ENCODE measurements at places on chromosomes 12 and 14.

DNA sequence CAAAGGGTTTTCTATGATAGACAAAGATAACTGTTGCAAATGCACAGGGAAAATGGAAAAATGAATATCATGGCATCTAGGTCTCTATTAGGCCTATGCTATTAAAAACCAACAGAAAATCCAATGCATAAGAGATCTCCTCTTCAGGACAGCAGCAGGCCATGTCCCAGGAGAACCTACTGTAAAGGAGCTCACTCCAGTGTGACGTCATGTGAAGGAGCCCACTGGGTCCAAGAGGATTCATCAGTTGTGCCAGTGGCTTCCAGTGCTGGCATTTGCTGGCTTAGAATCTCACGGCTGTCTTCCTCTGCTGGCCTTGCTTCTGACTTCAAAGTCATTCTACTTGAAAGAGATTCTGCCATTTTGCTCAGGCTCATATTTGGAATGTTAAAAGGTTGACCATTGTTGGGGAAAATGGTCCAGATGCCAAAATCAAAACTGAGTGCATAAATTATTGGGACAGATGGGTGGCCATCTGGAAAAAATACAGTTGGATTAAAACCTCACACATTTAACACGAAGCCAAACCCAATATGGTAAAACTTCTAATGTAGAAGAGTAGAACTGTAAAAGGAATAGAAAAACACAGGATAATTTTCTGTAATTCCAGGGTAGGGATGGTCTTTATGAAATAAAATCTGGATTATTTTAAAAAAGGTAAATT is 75.4 kb upstream of the ARID2 start:
- no peak for DNase-seq

- peak; percentile 58 for DNase-seq
These were observed 20.6 kb upstream of the SPATA7 start for GRCh38 chr14:88364710-88365413.

GRCh38 chr12:85985996-85986395 is 111.9 kb downstream of the NTS start:
- DNase-seq, result no peak

GRCh38 chr12:54749191-54749818 is 101.1 kb upstream of the DCD start:
- peak; percentile 51 for DNase-seq

GRCh38 chr12:55637467-55637866 is 775 bp downstream of the OR10P1 start:
- DNase-seq, result no peak

GRCh38 chr12:80716696-80717469 is at the start of gene MYF5:
Gene MYF5 (plus strand): TSS chr12:80716912. CDS start chr12:80717064, 152 bp downstream.
- DNase-seq, result no peak

GRCh38 chr12:110934093-110934852 is 13.9 kb upstream of the MYL2 start:
- no peak for DNase-seq

Measured in neuronal stem cell (in vitro differentiated cells).